CD8-positive, alpha-beta memory T cell (primary cell): ENCODE measurements at places on chromosomes 7 and 10.

GRCh38 chr7:157429001-157429679 lies 92.3 kb downstream of the DNAJB6 start:
- DNase-seq = no peak

GRCh38 chr7:98617960-98618418 lies 904 bp downstream of the NPTX2 start:
- DNase-seq = no peak

DNA sequence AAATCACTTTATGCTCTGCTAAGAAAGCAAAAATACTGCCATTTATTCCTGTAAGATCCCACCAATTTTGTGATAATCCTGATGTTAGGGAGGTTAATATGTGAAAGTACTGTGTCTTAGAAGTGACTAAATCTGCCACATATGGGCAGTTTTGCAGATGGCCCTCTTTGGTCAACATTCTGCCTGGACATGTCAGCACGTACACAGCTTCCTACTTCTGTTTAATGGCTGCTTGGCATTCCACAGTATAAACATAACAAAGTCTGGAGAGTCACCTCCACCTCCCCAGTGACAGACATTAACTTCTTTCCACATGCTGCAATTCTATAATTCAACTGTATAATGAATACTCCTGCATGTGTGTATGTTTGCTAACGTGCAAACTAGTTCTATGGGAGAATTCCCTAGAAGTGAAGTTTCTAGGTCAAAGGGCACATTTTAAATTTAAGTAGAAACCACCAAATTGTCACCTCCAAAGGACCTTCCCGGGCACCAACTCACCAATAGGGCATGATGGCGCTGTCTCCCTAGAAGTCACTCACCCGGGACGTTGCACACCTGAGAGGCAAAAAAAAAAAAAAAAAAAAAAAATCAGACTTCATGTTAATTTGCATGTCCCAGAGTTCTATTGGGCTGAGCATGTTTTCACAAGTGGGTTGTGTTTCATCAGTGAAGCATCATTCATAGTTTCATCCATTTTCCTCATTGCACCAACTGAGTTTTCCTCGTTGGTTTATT lies 38.9 kb downstream of the MKI67 start:
- DNase-seq = no peak

DNA sequence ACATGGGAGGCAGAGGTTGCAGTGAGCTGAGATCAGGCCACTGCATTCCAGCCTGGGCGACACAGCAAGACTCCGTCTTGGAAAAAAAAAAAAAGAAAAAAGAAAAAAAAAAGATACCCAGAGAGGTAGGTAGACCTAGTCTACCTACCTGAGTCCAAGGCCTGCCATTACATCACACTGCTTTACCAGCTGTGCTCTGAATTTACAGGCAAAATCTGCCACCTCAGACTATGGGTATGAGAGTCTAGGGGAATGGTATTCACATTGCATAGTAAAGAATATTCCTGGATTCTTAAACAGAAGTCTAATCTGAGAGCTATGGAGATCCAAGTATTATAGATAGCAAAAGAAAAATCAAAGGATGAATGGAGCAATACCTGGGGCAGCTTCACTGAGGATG lies 50.2 kb downstream of the NDUFB2 start:
- DNase-seq = no peak

GRCh38 chr10:28479425-28479865 lies 53.5 kb upstream of the WAC start:
- no peak for DNase-seq

GRCh38 chr7:71982851-71983250 lies 429.3 kb downstream of the CALN1 start:
- no peak for DNase-seq

DNA sequence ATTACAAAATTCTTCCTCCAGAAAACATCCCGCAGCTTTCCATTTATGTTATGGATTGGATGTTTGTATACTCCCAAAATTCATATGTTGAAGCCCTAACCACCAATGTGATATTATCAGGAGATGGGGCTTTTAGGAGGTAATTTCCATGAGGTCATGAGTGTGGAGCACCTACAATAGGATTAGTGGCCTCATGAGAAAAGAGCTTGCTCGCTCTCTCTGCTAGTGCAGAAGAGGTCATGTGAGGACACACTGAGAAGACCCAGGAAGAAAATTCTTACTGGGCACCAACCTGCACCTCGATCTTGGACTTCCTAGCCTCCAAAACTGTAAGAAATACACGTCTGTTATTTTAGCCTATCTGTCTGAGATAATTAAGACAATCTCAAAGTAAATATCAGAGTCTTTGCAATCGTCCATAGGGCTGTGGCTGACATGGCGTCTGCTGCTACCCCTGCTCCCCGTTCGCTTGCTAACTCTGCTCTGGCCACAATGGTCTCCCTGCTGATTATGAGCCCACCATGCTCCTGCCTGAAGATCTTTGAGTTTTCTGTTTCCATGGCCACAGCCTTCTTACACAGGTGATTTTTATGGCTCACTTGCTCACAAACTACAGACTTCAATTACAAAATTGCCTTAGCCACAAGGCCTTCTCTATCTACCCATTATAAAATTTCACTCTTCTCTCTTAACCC lies 333.3 kb downstream of the CACNA2D1 start:
- no peak for DNase-seq
